NCI-H1092 treated with DMSO at 0.1 percent for 48 hours (cell line): ENCODE measurements at places on chromosomes 5 and 9.
A peak's percentile ranks its signal among the peaks of the same experiment; 100 is the strongest.

GRCh38 chr5:78972654-78973428, 12.3 kb downstream of the ARSB start:
- DNase-seq: peak; percentile 75

GRCh38 chr9:122201641-122202040, 27.1 kb downstream of the LHX6 start:
- no peak for DNase-seq

DNA sequence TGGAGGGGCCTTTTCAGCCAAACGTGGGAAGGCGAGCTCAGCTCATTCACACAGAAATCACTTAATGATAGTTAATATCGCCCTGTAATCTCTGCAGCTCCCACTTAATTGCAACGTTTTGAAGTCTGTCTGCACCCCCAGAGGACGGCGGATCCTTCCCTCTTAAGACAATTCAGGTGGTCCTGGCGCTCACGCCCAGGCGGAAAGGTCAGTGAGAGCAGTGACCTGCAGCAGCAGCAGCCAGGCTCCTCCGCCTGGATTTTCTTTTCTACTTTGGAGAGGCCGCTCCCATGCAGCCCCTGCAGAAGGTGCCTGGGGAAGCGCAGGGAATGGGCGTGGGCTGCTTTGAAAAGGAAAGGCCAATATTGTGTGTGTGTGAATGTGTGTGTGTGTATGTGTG, 400.9 kb upstream of the IRX1 start:
- no peak for DNase-seq

- DNase-seq: peak; percentile 6
Measured at GRCh38 chr5:143893638-143894037, 81.7 kb downstream of the HMHB1 start.

GRCh38 chr5:133738271-133738670, 125.9 kb upstream of the FSTL4 start:
- DNase-seq: no peak
